Suppressor macrophage (primary cell): ENCODE measurements at places on chromosomes 13 and 19.

- no peak for DNase-seq
These were observed 4.9 kb upstream of the ZNF808 start for GRCh38 chr19:52522551-52522950.

GRCh38 chr19:52172347-52172746, 926 bp upstream of the ZNF836 start:
- DNase-seq = no peak

DNA sequence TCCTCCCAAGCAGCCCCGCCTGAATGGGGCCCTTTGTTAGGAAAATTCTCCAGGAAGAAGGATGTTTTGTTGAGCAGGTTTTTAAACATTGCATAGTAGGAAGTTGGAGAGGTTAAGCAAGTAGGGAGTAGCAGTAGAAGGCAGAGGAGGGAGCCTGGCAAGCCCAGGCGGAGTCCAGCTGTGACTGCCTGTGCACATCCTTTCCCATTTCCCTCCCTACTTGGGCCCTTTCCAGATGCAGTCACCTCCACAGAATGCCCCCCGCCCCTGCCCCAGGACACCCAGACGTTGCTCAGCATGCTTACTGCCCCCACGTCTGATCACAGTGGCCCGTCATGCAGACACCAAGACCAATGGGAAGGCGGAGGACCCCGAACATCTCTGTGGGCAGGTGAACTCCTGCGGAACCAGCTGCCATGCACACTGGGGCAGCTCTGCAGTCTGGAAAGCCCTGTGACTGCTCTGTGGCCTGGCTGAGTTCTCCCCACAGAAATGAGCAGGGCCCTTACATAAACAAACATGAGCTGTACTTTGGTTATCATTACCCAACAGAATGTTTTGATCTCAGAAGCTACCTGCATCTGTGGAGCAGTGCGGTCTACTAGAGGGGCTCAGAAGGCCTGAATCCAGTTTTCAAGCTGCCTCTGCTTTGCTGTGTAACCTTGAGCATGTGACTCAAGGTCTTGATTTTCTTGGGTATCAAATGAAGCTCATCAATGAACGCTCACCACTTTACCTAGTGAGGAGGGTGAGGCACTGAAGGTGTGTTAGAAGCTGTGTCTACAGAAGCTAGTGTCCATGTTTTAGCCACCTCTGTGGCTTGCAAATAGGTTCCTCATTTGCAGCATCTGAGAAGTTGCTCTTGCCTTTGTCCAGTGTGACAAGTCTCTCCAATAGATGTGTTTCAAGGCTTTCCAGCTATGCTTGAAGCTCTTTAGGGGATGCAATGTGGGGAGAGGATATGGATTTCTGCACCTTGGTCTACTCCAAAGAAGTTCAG, 84.2 kb downstream of the TNFRSF19 start:
- no peak for DNase-seq

DNA sequence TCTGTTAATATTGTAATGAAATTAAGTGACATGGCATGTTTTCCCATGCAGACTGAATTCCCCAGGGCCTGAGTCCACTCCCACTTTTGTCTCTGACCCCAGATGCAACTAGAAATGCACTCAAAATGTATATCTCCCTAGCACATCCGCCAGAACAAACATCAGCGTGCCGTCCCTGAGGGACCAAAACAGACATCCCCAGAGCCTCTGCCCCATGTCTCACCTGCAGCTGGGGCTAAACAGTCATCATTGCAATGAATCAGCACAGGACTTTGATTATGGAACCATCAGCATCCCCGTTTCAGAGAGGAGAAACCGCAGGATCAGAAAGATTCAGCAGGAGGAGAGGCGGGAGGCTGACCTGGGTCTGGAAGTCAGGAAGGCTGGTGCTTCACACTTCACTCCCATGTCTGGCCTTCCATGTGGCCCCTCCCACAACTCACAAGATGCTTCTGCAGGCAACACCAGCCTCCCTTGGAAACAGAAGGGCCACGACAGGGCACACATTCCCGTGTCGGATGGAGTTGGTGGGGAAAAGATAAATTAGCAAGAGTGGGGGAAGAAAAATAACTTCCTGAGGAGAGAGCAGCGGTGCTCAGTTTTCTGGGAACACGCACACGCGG, 130.6 kb upstream of the VSTM2B start:
- DNase-seq = no peak

DNA sequence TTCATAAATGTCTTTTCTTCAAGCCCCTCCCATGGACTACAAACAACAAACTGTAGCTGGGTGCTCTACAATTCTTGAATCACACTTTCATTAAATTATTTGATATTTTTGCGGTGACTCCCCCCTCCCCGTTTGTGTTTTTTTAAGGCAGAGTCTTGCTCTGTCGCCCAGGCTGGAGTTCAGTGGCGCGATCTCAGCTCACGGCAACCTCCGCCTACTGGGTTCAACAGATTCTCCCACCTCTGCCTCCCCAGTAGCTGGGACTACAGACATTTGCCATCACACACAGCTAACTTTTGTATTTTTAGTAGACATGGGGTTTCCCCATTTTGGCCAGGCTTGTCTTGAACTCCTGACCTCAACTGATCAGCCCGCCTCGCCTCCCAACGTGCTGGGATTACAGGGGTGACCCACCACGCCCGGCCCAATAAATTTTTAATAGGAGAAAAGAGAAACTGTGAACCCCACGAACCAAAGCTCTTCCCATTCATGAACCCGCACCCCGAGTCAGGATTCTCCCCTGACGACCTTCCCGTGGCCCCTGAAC, 703 bp downstream of the ZNF506 start:
- DNase-seq = peak; percentile 4

DNA sequence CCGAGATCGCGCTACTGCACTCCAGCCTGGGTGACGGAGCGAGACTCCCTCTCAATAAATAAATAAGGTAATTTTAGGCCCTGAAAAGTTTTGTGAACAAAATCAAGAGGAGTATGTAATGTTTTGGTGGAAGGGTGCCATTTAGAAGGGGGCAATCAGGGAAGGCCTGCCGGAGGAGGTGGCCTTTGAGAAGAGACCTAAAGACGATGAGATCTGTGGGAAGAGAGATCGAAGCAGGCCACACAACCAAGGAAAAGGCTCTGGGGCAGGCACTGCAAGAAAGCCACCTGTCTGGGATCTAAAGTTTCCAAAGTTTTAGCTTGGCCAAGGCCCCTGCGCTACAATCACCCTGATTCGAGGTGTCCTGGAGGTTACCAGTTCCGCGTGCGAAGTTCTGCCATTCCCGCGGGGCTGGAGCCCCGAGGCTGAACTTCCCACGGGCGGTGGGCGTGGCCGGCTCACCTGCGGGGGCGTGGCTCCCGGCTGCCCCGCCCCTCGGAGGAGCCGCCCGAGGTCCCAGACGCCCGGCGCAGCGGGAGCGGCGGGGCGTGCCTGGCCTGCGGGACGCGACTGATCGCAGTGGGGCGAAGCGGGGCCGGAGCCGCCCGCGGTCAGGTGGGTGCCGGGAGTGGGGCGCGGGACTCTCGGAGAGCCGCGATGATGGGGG, at the start of gene KLC3:
Gene KLC3, plus strand, starts transcription at position 519 of the 667 bp plus-strand sequence. CDS start 4,792 bp downstream, outside the sequence.
- peak; percentile 26 for DNase-seq

DNA sequence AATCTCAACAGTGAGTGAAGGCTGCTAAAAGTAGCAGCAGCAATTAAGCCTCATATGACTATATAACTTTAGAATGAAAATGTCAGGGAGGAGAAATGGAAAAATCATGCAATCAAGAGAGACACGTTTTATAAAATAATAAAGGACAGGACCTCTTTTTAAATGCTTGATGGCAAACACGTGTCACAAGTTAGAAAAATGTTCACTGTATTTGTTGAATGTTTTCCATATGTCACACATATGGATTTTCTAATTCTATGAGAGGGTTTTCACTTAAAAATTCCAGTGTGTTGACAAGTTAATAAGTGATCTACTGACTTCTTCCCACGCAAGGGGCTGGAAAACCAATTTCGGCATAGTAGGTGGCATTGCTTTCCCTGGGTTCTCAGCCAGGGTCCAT, 27.7 kb upstream of the KCTD12 start:
- DNase-seq = no peak

DNA sequence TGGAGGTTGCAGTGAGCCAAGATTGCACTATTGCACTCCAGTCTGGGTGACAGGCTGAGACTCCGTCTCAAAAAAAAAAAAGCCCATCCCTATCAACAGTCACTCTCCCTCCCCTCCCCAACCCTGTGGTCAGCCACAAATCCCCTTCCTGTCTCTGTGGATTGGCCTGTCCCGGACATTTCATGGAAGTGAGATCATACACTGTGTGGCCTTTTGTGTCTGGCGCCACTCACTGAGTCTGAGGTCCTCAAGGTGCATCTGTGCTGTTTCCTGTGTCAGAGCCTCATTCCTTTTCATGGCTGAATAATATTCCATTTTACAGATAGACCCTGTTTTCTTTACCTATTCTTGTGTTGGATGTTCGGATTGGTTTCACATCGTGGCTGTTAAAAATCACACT, 149.5 kb downstream of the PTPRS start:
- no peak for DNase-seq

DNA sequence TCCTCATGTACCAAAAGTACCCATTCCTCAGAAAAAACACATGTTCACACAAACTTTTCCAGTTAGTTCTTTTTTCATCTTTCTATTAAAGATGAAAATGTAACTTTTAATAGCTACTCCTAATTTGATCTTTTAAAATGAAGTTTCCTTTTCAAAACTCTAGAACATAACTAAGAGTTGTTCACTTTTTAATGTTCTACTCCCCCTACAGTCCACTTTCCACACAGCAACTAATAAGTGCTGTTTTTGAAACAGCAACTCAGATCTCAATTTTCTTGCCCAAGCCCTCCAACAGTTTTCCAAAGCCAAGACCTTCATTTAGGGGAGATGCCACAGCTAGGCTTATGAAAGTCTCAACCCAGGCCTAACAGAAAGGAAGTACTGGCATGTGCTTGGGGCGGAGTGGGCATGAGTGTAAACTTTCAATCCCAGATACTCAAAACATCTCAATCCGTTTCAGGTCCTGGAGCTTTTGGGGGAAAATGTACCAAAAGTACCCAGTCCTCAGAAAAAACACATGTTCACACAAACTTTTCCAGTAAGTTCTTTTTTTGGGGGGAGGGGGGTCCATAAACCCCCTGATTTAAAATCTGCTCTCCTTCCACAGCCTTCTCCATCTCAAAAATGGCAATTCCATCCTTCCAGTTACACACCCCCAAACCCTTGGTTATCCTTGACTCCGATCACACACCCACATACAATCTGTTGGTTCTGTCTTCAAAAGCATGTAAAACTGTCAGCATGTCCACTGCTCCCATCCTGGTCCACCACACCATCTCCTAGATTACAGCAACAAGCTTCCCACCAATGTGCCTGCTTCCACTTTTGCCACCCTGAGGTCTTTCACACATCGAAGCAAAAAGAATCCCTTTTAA, 2.0 kb downstream of the FBL start:
- peak; percentile 63 for DNase-seq

- peak; percentile 79 for DNase-seq
These were observed 33.2 kb downstream of the RASA3 start for GRCh38 chr13:114099191-114099590.

DNA sequence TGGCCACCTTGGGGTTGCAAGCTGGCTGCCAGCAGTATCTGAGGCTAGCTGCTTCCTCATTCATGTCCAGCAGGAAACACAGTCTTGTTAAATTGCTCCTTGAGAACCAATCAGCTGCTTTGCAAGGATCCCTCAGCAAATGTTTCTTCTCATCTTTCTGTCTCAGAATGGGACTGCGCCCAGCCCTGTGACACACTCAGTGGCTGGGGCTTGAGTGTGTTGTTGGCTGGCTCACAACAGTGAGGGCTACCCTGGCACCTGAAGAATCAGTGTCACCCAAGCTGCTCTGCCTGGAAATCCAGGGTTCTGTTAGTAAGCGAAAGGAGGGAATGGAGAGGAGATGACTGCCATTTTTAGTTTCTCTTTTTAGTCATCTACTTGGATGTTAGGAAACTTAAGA, 317.2 kb downstream of the DCT start:
- DNase-seq = no peak

DNA sequence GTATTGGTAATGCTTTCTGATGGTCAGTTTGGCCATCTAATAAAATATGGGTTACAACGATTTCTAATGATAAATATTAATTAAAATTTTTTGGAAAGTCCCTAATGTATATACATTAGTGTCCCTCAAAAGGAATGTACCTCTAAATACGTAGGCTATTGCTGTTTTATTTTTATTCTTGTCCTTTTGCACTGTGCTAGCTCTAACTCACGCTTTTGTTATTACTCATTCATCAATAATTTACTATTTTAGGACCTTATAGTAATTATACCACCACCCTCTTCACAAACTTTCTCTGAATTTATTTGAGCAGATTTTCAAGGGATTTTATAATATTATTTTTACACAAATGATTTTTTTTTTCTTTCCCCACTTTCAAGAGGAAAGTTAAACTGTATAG, 795.9 kb upstream of the PCDH9 start:
- DNase-seq = no peak

DNA sequence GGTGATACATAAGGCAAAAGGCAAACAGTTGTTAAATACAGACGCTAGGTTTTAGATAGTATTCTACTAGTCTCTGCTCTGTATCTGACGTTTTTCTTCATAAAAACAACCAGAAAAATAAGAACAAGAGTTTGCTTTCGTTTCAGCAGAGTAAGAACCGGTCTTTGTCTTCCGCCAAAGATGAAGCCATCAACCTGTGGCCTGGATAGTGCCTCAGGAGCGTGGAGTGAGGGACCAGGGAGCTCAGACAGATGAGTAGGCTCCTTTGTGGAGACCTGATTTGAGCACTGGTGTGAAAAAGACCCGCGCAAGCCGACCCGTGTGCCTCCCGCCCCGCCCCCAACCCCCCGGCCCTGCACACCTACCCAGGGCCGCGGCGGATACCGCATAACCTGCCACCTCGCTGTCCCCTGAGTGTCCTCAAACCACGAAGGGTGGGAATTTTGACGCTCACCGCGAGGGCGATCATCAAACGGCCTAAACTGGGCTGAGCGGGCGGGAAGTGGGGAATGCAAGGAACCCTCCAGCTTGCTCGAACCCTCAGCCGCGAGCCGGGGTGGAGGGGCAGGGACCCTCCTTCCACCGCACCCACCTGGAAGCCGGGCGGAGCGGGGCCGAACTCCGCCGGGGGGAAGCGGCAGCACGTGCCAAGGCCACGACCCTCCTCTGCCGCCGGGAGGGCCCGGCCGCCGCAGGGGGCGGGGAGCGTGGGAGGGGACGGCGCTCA, 866 bp upstream of the LMO7 start:
- no peak for DNase-seq

GRCh38 chr13:27296496-27296895, 25.9 kb downstream of the RASL11A start:
- no peak for DNase-seq

DNA sequence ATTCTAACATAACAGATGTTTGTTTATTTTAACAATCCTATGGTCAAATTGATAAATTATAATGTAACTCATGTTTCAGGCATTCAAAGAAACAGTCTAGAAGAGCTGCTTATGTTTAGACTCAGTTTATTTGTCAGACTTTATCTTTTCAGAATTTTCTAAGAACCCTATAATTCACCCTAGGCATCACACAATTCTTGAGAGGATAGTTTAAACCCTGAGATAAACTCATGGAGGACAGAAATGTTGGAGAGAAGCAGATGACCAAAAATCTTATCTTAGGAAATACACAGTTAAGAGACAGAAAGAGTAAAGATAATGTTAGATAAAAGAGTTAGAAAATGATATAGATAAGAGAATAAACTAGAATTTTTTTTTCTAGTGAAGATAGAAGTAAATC, 1185.7 kb upstream of the SLC10A2 start:
- no peak for DNase-seq

- no peak for DNase-seq
These were observed 101.2 kb upstream of the TEX29 start for GRCh38 chr13:111219280-111219679.

- DNase-seq = no peak
These were observed 262.2 kb downstream of the KLF5 start for GRCh38 chr13:73321043-73321442.
